A549 (cell line): ENCODE measurements at places on chromosomes 3 and 15. TPM values are rescaled to one million over a fixed set of nuclear protein-coding genes. Genes with fewer than 3 reads are reported as not detected.

DNA sequence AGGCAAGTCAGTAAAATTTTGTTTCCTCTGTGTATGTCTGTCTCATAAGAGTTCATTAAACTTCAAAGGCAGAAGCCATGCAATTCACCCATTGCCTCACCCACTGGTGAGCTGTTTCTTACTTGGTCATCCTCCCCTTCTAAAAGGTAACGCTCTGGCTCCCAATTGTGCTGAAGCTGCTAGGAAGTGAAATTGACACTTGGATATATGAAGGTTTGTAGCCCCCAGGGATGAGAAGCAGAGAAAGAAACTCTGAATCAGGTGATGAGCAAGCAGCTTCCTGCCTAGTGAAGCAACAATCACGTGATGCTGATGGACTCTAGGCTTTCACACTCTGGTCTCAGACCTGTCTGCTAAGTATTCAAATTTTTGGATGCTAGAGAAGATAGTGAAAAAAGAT is 70.7 kb downstream of the CD200R1L start:
- peak; percentile 25 for DNase-seq

DNA sequence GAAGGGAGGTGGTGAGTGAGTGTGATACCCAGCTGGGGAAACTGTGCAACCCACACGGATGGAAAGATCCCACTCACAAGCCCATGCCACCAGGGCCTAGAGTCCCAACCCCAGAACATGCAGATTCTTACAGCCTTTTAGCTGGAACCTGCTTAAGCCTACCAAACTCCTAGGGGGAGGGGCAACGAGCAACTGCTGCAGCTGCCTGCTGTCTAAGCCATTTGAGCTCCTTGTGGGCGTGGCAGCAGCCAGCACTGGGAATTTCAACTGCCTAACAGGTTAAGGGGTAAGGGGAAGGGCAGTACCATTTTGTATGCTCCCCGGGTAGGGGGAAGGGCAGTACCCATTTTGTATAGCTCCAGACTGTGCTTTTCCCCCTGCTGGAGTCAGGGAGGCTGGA is 673.2 kb upstream of the BCHE start:
- no peak for DNase-seq

GRCh38 chr15:38075466-38075865 is 141.0 kb downstream of the TMCO5A start:
- DNase-seq, result no peak

DNA sequence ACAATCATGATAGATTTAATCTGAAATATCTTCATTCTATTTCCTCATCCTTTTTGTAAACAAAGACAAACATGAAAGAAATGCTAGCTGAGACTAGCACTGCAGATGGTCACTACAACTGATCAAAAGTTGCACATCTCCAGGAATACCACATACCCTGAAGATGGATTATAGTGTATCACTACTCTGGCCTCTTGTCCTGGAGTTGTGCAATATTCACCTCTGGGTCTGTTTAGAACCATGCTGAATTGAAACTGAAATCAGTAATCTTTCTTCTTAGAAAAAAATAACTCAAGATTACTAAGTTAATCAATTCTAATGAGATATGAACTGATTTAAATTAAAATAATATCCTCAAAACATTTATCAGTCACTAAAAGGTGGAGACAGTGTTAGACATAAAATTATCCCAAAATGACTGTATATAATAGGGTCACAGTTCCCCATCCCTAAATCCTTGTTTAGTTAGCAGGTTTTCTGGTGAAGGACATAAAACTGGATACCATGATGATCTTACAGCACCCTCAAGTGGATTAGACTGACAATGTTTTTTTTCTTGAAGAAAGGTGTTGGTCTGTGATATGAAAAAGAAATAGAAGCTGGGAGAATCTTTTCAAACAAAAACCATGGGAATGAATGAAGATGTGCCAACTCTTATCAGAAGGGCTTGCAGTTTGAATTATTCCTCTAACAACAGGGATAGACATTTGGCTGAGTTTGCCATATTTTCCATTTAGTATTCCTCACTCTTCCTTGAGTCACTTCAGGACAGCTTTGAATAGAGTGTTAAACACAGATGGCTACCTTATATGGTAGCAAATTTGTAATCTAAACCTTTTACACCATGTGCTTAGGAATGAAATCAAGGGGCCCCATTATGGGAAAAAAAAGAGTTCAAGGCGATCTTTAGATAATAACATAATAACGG is 7.1 kb upstream of the TTC14 start:
- peak; percentile 3 for DNase-seq

Gene CLDN18
- not detected in 3 replicates for polyA plus RNA-seq

Gene SLC28A1
- polyA plus RNA-seq, result 0.04 to 0.06 TPM in 2 of 3 replicates, not detected in the other

DNA sequence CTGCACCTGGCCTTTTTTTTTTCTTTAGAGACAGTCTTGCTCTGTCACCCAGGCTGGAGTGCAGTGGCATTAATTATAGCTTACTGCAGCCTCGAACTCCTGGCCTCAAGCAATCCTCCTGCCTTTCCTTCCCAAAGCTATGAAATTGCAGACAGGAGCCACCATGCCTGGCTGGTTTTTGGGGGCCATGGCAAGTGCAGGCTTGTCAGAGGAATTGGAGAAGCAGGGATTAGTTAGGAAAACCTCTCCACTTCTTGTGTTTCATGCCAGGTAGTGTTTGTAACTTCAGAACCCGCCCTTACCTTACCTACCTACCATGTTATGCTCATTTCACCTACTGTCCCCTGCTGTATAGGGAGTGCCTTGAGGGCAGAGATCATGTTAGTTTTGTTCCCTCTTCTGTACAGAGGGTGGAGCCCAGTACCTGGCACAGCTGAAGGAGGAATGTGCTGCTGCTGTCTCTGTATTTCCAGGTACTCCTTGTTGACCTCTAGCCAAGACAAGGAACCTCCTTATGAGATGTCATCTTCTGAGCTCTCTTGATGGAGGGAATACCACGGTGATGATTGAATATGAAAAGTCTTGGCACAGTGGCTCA is 43.8 kb downstream of the TRAK1 start:
- no peak for DNase-seq

- DNase-seq, result peak; percentile 41
Measured at GRCh38 chr3:128497305-128498126, 4.5 kb upstream of the GATA2 start.

Gene WDR93
- polyA plus RNA-seq, result 0.10 to 0.16 TPM (median 0.12 TPM) in 3 replicates

DNA sequence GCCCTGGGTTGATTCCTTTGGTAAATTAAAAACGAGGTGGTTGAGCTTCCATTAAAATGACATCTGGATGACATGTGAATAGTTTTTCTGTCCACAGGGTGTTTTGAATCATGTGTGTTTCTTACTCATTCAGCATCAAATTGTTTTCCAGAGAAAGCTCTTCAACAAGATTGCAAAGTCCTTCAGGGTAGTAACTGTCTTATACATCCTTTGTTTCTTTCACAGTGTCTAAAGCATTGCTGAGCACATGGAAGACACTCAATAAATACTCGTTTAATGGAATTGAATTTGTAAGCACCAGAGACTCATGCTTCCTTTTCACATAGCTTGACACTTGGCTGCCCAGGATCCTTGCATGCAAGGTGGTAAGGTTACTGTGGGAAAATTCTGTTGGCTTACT is 223.1 kb upstream of the CNTN6 start:
- no peak for DNase-seq

DNA sequence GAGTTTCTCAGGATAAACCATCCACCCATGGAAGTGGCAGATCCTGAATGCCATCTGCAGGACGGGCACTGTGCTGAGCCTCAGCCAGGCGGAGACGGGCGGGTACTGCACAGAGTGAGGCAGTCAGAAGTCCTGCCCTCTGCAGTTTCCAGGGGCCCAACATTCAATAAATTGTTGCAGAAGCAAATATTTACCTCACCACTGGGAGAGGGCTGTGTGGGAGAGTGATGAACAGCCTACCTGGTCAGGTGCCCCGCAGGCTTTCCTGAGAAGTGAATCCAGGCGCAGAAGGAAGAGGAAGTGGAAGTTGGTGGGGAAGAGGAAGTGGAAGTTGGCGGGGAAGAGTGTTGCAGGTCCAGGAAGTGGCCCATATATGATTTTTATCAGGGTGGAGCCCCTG is 100.8 kb downstream of the SLCO3A1 start:
- no peak for DNase-seq

GRCh38 chr15:79952329-79952728 is 18.7 kb downstream of the BCL2A1 start:
- DNase-seq, result no peak

Gene CEMIP
- polyA plus RNA-seq, result 0.32 to 0.75 TPM (median 0.54 TPM) in 3 replicates

Gene ADAMTS17
- polyA plus RNA-seq, result not detected in 3 replicates

GRCh38 chr15:66721501-66721937 is 19.5 kb downstream of the SMAD6 start:
- DNase-seq, result no peak

Gene ALDH1L1
- polyA plus RNA-seq, result 0.13 to 0.21 TPM (median 0.14 TPM) in 3 replicates

- no peak for DNase-seq
Measured at GRCh38 chr15:49084285-49084570, 38.0 kb upstream of the SECISBP2L start.

Gene RGMA
- 0.08 to 0.22 TPM (median 0.08 TPM) in 3 replicates for polyA plus RNA-seq

GRCh38 chr15:72113347-72114031 is 4.5 kb downstream of the MYO9A start:
- no peak for DNase-seq
